ENCODE measurements at places on chromosomes 6 and 20.

- DNase-seq, result no peak
Measured at GRCh38 chr6:48671505-48671904, 560.5 kb upstream of the PTCHD4 start.

- DNase-seq, result no peak
Measured at GRCh38 chr6:89022798-89023197, 57.8 kb upstream of the PNRC1 start.

GRCh38 chr6:16803294-16804200, 42.3 kb upstream of the ATXN1 start:
- peak; percentile 73 for DNase-seq

- no peak for DNase-seq
Measured at GRCh38 chr6:38703949-38704590, 1.1 kb upstream of the GLO1 start.

DNA sequence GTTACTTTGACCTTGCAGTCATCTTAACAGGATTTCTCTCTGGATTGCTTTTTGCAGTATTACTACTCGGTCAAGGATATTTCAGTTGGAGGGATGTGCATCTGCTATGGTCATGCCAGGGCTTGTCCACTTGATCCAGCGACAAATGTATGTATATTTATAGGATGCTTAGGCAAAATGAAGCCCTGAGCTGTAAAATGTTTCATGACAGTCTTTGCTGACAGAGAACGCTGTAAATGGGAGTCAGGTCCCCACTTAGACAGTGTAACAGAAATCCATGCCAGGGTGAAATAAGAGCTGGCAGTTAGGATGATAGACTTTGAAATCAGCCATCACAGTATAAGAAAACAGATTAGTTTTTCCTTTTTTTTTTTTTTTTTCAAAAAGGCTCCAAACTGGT, 264.0 kb downstream of the LAMA2 start:
- no peak for DNase-seq

- DNase-seq, result no peak
Measured at GRCh38 chr6:54503144-54503543, 194.9 kb downstream of the TINAG start.

GRCh38 chr20:13212750-13213149, 8.3 kb upstream of the ISM1 start:
- no peak for DNase-seq

DNA sequence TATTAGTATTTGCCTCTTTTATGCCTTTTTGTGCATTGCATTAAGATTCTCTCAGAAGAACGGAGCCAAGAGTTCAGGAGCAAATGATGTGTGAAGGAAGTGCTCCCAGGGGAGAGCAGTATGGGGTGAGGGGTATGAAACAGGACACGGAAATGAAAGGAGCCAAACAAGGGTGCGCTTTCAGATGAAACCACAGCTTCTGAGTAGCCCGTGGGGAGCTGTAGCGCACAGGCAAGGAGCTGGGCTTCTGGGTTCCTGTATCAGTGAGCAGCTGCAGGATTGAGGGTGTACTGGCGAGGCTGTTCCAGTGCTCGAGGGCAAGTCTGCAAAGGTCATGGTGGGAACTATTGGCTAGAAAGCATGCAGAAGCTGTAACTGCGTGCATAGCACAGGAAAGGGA, 25.4 kb downstream of the ANKEF1 start:
- no peak for DNase-seq

GRCh38 chr20:24448170-24448569, 21.3 kb upstream of the SYNDIG1 start:
- no peak for DNase-seq

DNA sequence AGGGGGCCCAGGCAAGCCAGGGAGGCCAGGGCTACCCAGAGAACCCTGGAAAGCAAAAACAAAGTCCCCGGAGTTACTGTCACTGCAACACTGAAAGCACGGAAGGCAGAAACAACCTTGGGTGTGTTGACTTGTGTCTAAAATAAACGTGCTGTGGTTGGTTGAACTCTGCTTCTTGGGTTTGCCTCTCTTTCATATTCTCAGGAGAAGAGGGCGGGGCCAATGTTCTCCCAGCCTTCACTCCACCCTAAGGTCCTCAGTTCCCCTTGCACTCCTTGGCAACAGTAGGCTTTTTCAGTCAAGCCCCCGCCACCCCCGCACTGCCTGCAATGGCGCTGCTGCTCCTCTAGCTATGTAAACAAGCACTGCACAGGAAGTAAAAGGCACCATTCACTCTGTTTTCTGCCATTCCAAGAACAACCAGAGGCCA, 60.9 kb downstream of the COL9A1 start:
- DNase-seq, result no peak

- peak; percentile 17 for DNase-seq
Measured at GRCh38 chr6:20877008-20877937, 343.0 kb downstream of the CDKAL1 start.

DNA sequence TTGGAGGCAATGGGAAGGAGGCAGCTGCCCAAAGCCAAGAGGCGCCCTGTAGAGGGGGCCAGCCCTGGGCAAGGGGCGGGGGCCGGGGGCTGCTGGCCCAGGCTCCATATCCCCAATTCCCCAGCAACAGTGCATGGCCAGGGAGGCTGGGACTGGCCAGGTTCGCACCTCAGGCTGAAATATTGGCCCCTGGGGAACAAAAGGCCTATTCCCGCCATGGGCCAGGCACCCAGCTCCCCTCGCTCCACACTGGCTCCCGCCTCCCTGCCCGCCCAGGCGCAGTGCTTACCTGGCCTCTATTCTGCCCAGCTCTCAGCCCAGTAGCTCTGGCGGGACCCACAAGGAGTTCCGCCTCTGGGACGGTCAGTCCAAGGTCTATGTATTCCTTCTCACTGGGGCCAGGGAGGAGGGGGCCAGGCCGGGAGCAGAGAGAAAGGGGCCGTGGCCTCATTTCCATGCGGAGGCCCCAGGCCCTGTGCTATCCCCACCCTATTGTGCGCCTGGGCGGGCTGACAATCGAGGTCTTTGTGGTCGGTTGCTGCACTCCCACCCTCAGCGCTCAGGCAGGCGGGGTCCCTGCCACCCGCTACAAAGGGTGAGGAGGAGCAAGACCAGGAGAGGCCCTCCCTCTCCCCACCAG, 42.3 kb downstream of the YTHDF1 start:
- DNase-seq, result no peak

DNA sequence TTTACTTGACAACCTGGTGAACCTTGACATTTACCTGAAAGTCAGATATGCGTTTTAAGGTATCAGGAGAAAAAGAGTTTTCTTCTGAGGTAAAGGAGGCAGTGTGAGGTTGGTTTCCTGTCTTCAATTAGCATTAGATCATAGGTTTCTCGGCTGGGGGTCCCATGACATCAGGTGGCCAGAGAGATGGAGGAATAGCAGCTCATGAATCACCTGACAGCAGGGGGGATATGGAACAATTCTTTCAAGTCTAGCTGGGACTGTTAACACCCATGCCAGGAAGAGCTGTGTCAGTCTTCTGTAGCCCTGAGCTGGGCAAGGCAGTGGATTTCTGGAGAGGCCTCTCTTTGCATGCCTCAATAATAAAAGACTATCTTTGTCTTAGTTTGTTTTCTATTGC, 108.0 kb upstream of the TMEM170B start:
- DNase-seq, result no peak

DNA sequence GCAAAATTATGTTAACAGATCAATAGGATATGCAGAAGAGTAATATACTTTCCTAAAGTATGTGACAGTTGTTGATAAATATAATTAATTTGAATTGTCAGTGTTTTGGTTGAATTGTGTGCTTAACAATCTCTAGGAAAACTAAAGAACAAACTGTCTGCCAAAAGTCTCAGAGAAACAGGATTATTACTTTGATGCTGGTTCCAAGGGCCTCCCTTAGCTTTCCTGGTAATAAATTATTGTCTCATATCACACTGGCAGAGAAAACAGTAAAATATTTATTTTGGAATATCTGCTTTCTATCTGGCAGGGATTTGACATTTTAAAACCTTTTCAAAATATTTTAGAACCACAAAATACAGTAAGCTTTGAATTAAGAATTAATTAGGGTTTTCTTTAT, 40.1 kb upstream of the CARMIL1 start:
- no peak for DNase-seq

DNA sequence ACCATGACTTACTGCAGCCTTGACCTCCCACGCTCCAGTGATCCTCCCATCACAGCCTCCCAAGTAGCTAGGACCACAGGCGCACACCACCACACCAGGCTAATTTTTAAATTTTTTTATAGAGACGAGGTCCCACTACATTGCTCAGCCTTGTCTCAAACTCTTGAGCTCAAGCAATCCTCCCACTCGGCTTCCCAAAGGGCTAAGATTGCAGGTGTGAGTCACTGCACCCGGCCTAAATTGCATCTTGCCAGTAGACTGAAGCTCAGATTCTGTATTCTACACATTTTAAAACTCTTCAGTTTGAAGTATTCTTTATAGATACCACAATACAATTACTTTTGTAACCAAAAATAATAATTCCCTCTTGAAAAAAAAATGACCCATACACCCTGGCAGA, 11.4 kb downstream of the NUDT3 start:
- DNase-seq, result no peak

GRCh38 chr20:35003211-35004031, 47.8 kb downstream of the MYH7B start:
- DNase-seq, result no peak

DNA sequence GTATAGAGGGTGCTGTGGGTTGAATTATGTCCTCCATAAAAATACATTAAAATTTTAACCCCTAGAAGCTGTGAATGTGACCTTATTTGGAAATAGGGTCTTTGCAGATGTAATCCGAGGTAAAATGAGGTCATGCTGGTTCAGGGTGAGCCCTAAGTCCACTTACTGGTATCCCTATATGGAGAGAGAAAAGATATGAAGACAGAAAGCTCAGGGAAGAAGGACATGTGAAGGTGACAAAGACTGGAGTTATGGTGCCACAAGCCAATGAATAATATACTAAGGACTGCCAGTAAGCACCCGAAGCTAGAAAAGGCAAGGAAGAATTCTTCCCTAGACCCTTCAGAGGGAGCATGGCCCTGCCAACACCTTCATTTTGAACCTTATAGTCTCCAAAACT, 50.2 kb downstream of the PLN start:
- DNase-seq, result no peak

DNA sequence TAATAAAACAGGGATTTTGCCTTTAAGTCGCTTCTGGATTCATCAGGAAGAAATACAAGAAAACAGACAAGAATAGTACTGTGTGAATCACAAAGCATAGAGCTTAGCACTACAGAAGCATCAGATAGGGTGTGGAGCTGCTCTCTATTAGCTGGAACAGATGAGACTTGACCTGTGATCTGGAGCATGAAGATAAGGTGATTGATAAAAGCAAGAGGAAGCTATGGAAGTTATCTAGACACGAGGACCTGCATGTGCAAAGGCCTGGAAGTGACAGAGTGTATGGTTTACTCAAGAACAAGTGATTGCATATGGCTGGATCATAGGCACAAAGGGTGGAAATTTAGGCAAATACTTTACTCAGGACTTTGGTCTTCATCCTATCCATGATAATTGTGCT, 112.9 kb upstream of the MLIP start:
- no peak for DNase-seq

DNA sequence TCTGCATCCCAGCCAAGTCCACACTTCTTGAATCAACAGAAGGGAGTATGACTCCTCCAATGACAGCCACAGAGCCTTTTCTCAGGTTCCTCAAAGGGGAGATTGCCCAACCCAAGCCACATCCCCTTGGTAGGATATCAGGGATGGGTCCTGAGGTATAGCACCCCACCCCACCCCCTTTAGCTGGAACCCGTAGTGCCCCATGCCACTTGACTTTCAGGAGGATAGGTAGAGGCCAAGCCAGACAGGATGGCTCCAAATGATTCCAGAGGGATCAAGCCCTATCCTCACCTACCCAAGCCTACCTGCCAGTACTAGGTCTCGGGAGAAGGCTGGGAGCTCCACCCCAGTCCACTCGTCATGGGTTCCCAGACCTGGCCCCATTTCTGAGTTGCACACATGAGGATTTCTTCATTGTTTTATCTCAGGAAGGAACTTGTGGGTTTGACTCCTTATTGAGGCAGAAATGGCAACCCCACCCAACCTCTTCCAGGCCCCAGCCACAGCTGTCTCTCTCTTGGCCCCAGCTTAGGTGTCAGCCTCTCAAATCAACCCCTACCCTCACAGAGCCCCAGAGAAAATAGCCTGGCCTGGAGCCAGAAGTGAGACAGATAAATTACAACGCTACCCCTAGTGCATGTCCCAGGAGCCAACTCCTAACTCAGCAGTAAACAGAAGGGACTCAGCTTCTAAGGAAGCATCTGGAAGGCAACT, 3.6 kb downstream of the CCND3 start:
- DNase-seq, result peak; percentile 33

- DNase-seq, result no peak
Measured at GRCh38 chr20:51259455-51259854, 236.5 kb upstream of the KCNG1 start.

DNA sequence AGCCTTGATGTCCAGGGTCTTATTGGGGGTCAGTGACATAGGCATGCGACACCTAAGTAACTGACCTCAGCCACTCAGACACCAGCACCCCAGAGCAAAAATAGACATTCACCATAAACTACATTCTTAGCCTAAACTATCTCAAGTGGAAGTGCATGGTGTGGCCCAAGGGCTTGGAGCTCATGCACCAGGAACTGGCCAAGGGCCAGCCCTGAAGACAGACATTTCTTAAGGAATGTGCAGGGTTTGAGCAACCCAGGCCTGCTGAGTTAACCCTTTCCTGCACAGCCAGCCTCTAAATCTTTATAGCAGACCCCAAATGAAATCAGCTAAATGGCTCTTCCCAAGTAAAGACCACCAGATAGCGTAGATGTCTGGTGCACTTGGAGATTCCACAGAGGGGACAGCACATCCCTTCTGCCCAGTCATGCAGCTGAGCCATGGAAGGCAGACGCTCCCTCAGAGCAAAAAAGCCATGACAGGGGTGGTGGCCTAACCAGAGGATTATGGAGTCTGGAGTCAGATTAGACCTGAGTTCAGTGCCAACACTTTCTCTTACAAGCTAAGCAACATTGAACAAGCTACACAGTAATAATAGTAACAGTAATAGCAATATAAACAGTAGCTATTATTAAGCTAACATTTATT, 222.6 kb downstream of the ZMYND8 start:
- DNase-seq, result no peak

GRCh38 chr6:22026164-22026678, 270.6 kb downstream of the PRL start:
- no peak for DNase-seq

GRCh38 chr6:1689141-1689540, 79.4 kb downstream of the FOXC1 start:
- DNase-seq, result no peak

- no peak for DNase-seq
Measured at GRCh38 chr20:53302695-53303412, 290.8 kb downstream of the ZNF217 start.

Data from uterus (tissue), 4 donors.